CD4-positive, alpha-beta T cell treated with Interleukin-1 beta for 1 hour (primary cell): ENCODE measurements at places on chromosomes 1 and 21.

DNA sequence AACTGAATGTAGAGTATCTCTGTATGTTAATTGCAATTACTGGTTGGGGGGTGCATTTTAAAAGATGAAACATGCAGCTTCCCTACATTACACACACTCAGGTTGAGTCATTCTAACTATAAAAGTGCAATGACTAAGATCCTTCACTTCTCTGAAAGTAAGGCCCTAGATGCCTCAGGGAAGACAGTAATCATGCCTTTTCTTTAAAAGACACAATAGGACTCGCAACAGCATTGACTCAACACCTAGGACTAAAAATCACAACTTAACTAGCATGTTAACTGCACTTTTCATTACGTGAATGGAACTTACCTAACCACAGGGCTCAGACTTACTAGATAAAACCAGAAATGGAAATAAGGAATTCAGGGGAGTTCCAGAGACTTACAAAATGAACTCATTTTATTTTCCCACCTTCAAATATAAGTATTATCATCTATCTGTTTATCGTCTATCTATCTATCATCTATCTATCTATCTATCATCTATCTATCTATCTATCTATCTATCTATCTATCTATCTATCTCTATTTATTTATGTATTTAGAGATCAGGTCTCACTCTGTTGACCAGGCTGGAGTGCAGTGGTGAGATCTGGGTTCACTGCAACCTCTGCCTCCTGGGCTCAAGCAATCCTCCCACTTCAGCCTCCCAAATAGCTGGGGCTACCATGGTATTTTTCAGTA, 47.8 kb downstream of the CHML start:
- DNase-seq, result no peak

GRCh38 chr1:246351721-246352120, 155.4 kb downstream of the SMYD3 start:
- no peak for DNase-seq

GRCh38 chr1:111471012-111471411, 2.8 kb upstream of the C1orf162 start:
- peak; percentile 83 for DNase-seq

GRCh38 chr1:180270530-180271271, 40.6 kb downstream of the LHX4 start:
- DNase-seq, result no peak

DNA sequence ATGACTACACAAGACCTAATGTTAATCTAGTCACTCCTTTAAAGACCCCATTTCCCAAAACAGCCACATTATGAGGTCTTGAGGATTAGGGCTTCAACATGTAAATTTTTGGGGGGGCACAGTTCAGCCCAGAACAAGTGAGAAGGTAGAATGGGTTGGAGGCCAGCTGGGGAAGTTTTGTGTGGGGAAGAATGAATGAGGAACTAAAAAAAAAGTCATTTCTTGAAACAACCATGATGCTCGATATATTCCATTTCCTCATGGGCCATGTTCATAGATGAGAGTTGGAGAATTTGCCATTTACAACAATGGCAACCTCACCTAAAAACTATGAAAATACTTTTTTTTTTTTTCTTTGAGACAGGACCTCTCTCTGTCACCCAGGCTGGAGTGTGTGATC, 14.5 kb downstream of the NLRP3 start:
- no peak for DNase-seq

DNA sequence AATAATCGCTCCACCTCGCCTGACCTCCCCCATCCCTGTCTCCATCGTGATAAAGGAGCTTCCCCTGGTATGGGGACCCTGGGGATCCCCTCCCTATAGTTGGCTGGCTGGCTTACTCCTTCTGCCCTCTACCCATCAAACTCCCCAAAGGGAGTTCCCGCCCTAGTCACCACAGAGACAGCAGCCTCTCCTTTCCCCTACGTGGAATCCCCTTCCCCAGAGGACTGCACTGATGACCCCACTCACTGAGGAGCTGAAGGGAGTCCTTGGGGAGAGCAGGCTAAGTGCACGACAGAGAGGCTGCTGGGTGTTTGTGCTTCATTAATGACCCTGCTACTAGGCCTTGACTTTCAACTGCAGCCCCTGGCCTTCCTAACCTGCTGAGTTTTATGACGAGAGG, 1.9 kb downstream of the CADM3 start:
- no peak for DNase-seq

DNA sequence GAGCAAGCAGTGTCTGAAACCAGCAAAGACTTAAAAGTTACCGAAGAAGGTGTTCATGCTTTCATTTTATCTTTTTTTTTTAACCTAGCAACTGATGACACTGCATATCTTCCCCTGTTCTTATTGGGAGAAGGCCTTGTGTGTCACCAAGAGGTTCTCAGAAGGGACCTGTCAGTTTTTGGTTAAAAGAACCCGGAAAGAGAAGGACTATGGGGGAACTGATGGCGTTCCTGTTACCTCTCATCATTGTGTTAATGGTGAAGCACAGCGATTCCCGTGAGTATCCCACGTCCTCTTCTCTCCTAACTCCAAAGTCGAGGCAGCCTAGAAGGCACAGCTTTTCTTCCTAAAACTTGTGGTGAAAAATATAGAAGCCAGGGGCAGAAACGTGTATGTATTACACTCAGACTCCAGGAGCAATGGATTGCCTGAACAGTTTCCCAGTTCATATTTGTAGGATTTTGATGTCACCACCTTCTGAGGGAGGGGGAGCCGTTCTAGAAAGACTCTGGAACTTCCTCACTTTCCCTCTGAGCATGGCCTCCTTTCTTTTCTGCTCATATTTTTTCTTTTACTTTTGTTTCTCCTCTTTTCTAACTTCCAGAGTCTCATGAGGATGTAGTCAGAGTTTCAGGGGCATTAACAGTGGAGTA, at the start of gene MR1:
MR1 (plus strand) TSS at position 185 of the 653 bp plus-strand sequence; CDS start at position 210, 25 bp downstream.
- peak; percentile 88 for DNase-seq

DNA sequence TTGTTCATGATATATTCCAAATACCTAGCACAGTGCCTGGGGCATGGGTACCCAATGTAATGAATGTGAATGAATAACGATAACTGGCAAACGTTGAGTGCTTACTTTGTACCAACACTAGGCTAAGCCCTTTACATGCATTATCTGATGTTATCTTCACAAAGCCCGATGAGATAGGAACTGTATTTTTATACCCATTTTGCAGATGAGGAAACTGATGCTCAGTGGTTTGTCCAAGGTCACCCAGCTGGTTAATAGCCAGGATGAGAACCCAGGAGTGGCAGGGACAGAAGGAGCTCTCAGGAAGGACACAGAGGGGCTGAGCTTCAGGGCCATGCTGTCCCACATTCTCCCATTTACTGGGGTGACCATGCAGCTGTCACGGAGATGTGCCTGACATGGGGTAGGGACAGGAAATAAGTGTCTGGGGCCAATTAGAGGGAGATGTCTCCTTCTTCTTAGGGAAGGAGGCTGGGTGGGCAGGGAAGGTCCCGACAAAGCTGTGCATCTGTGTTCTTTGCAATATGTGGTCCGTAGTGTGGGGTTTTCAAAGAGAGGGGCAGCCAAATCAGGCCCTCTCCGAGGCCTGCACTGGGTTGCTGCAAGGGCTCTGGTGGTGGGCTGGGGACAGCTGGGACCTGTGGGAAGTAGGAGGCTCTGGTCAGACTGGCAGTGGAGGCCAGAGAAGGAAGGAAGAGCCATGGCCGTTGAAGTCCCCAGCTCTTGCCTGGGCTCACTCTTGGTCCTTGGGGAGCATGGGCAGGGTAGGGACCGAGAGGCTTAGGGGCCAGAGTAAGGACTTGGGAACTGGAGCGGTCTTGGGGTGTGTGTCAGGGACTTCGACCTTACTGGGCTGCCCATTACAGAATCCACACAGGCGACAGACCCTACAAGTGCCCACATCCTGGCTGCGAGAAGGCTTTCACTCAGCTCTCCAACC, 26.6 kb downstream of the A3GALT2 start:
- DNase-seq, result no peak

DNA sequence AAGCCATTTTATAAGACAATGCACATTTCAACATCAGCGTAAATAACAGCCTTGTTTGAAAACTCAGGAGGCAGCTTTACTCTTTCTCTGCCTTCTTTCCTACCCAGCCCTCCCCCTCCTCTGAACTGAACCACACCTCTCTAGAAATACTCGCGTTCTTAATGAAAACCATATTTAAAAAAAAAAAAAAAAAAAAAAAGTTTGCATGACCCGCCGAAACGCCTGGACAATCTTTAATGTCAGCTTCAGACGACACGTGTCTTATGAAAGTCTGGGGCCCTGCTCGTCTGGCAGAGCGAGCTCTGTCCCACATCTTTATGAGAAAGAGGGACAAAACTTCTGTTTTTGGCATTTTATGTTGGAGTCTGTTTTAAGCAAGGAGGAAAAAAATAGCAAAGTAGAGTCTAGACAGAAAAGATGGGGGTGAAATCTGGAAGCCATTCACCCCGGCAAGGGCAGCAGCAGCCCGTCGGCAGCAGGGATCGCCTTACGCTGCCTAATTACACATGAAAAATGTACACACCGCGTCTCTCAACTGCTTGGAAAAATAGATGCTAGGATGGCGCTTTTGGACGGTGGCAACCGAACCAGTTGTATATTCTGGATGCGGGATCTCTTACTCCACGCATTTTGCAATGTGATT, 130.4 kb upstream of the ETS2 start:
- no peak for DNase-seq

GRCh38 chr1:21067551-21068227, 109.0 kb downstream of the EIF4G3 start:
- no peak for DNase-seq

GRCh38 chr1:208167261-208167869, 76.8 kb downstream of the PLXNA2 start:
- no peak for DNase-seq

GRCh38 chr1:231913493-231913892, 286.9 kb downstream of the DISC1 start:
- no peak for DNase-seq

GRCh38 chr1:28845786-28846543, 34.0 kb downstream of the OPRD1 start:
- no peak for DNase-seq

- peak; percentile 13 for DNase-seq
These were observed at the start of gene MNDA for GRCh38 chr1:158830904-158831507. Gene MNDA, plus strand, starts transcription at chr1:158831351. Its CDS starts 10,803 bp downstream, at chr1:158842154.

DNA sequence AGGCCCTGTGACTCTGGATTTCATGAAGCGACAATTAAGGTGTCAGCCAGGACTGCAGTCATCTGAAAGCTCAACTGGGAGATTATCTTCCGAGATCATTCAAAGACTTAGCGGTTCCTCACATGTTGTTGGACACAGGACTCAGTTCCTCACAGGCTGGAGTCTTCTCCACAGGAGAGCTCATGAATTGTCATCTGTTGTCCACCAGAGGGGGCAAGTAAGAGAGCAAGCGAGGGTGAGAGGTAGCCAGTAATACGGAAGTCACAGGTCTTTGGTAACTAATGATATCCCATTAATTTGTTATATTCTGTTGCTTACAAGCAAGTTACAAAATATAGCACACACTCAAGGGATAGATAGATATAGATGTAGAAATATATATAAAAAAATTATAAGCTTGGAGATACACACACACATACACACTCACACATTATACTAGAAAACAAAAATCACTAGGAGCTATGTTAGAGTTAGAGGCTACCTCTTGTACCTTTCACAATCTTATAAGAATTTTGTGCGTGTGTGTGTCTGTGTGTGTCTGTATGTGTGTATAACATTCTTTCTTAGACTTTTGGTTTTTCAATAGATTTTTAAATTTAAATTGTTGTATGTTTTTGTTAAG, 1695.3 kb downstream of the BRINP3 start:
- DNase-seq, result no peak

- DNase-seq, result no peak
These were observed 14.3 kb upstream of the SKI start for GRCh38 chr1:2213576-2214505.

- DNase-seq, result no peak
These were observed 24.8 kb downstream of the JAK1 start for GRCh38 chr1:64941461-64942117.

- DNase-seq, result no peak
These were observed 38.2 kb upstream of the USH2A start for GRCh38 chr1:216461466-216461865.

DNA sequence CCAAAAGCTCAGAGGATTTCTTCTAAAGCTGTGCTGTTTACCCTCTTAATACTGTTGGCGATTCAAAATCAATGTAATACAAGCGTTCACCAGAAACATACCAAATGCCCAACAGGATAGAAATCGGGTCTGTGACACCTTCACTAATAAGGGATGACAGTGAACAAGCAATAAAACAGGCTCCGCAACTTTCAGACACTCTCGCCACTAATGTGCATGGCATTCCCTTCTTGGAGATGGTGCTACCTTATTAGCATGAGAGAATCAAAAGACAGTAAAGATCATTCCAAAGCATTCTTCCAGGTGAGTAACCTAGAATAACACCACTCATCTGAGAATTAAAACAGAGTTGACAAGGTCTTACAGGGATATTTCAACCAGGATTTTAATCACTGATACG, 367.1 kb downstream of the TTLL7 start:
- DNase-seq, result no peak

DNA sequence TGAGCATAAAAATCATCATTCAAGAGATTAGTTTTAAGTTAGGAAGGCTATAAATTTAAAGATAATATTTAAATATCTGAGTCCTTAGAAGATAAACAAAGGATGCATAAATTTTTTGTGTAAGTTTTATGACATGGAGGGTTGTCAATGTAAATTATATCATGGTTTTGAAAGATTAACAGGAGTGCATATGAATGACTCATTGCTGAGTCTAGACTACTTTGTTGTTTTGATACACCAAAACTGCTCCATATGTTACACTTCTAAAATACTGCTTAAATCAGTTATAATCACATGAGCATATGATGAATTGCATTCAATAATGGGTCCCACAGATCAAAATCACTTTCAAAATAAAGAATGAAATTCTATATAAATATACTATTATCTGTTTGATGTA, 312.5 kb downstream of the KCNT2 start:
- DNase-seq, result no peak

GRCh38 chr1:202861420-202862132, 27.4 kb downstream of the RABIF start:
- DNase-seq, result peak; percentile 34

DNA sequence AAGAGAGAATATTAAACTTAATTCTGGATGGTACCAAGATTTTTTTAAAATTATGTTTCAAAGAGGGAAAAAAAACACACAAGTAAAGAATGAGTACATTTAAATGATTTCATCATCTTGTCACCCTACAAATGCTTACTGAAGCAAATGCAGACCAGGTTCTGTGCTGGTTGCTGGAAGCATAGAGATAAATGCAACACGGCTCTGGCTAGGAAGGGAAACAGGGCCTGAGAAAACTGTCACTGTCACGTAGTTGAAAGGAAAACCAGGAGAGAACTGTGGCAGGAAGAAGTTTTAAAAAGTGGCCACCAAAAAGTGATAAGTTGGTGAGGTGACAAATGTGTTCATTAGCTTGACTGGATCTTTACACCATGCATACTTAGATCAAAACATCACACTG, 336.9 kb upstream of the NFIA start:
- DNase-seq, result no peak

DNA sequence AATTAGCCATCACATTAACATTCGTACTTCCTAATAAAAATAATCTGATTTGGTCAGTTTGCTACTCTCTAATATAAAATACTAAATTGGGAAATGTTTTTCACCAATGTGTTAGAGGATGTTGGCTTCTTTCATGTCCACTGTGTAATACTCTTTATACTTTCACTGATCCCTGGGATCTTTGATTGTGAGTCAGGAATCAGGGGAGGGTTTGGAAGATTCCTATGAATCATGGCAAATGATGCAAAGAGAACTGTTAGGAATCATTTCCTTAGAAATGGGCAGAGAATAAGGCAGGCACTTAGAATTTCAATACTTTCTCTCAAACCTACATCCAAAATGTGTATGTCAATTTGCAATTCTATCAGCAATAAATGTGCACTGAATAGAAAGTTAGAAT, 31.0 kb downstream of the KRTAP24-1 start:
- DNase-seq, result no peak

GRCh38 chr1:230986976-230987375, 8.1 kb downstream of the ARV1 start:
- no peak for DNase-seq
